Thyroid gland (tissue), 4 donors: ENCODE measurements at places on chromosomes 5 and 9.

DNA sequence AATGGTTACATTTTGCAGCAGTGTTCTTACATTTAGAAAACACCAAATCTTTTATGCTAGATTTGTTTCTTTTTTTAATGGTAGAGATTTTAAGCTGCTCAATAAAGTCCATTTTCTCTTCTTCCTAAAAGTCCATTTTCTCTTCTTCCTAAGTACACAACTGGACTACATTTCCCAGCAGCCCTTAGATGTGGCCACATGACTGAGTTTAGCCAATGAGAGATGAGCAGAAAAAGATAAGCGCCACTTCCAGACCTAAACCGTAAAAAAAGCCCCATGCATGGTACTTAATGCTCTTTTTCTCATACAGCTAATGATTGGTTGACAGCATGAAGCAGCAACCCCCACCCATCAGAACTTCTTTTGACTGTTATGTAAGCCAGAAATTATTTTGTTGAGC lies 206.7 kb downstream of the FAM114A2 start:
- no peak for DNase-seq

GRCh38 chr5:98773214-98773463 lies 324 bp upstream of the RGMB start:
- DNase-seq = no peak

DNA sequence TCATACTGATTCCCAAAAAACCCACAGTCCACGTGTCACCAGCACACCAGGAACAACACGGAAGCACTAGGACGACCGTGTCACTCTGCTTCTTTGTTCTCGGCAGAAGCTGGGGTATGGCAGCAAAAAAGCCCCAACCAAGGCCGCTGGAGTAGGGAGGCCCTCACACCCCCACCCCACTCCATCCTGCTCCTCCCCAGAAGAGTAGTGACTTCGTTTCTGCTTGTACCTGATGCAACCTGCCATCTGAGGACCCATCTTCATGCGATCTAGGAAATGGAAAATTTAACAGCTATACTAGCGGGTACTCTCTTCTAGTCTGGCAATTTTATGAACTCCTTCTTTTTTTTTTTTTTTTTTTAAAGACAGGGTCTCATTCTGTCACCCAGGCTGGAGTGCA lies 3.7 kb downstream of the UBAC1 start:
- no peak for DNase-seq

DNA sequence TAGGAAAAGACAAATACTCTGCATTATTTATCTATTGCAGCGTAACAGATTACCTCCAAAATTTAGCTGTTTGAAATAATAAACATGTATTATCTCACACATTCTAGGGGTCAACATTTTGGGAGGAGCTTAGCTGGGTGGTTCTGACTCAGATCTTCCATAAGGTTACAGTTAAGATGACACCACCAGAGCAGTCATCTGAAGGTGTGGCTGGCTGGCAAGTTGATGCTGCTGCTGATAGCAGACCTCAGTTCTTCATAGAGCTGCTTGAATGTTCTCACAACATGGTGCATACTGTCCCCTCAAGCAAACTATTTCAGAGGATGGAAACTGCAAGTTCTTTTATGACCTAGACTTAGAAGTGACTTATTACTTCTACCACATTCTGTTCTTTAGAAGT lies 146.3 kb upstream of the FSTL4 start:
- DNase-seq = no peak

GRCh38 chr9:115943431-115944165 lies 210.0 kb upstream of the PAPPA start:
- no peak for DNase-seq

DNA sequence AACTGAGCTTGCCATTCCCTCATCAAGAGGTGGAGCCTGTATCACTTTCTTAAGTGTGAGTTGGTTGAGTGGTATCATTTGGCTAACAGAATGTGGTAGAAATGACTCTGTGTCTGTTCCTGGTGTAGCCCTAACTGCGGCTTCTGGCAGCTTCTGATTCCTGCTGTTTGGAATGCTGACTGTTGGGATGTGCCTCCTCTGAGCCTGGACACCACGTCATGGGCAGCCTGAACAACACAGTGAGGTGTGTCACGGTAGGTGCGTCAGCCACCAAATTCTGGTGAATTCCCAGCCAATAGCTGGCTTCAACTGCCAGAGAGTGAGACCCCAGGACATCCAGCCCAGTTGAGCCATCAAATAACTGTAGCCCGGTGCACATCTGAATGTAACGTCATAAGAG lies 6.1 kb upstream of the C9orf152 start:
- no peak for DNase-seq

DNA sequence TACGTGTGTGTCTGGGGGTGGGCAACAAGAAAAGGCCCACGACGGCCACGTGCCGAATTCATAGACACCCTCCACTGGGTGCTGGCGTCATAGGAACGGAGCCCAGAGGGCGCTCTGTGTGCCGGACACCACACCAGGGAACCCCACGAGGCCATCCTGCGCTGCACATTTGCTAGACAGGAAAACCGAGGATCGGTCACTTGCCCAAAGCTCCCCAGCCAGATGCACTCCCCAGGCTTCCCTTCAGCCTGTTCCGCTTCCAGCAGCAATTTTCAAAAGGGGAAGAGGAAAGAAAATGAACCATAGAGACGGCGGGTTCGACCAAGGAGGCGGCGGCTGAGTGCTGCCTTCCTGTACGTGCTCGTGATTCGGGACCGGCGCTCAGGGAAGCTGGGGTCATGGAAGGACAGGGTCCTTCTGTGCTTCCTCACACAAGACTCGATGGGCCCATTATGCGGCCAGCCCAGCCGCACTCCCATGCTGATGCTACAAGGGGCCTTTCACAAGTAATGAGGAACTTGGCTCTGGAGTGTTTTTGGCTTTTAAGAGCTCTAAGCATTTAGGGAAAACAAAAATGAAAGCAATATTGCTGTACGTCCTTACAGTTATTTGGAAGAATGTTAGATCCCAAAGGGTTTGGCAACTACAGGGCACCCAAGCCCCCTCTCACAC lies 124.6 kb upstream of the SARDH start:
- DNase-seq = no peak

DNA sequence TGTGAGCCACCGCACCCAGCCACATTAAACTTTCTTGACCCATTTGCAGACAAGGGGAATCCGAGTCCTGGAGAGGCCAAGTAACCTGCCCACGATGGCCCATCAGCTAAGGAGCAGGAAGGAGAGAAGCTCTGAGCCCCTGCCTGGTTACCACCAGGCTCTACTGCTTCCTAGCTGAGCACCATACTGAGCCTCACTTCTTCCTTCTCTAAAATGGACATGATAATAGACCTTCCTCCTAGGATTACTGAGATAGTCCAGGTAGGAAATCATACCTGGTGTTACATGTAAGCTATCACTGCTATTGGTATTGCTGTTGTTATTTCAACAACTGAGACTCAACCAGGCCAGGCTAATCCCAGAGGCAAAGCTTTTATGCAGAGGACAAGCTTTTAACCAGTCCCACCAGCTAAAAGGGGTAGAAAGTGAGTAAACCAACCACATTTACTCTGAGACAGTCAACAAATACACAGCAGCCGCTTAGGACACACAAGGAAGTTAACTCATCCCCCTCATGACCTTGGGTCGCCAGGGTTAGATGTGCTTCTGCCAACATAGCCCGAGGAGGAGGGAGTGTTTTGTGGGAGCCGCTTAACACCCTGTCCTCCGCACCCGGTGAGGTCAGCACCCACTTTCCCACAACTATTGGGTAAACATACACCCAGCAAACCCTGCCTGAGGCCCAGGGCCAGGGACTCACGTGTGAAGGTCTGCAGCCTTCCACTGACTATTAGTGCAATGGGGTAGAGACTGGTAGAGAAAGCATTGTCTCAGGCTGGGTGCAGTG lies 20.6 kb upstream of the PTGES start:
- no peak for DNase-seq

- no peak for DNase-seq
Observed at GRCh38 chr9:33129886-33130881, 37.0 kb downstream of the B4GALT1 start.

DNA sequence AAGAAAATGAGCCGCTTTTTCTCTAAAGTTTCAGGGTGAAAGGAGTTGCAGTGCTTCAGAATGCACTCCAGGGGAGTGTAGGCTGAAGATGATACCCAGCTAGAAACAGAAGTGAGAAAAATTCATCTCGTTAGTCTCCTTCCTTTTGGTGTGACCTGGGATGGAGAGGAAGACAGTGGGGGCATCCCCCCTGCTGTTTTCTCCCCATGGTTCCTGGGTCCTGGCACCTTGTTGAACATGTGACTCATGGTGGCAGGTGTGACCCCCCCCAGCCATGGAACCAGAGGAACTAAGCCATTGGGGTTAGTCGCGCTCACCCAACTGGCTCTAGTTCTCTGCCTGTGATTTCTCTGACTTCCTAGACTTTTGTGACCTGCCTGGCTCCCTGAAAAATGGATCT lies 424.6 kb downstream of the CSNK1G3 start:
- no peak for DNase-seq

DNA sequence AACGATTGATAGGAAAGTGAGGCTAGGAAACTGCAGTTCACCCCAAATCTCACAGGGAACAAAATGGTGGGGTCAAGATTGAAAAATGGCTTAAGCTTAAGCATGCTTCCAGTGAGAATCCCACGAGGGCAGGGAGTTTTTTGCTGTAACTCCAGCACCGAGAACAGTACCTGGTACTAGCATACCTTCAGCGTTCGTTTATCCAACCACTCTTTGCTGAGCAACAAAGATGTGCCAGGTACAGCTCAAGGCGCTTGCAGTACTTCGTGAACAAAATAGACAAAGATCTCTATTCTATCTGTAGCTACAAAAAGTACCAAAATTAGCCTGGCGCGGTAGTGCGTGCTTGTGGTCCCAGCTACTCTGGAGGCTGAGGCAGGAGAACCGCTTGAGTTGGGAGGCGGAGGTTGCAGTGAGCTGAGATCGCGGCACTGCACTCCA lies 778 bp upstream of the PPP6C start:
- no peak for DNase-seq

GRCh38 chr5:96780626-96781025 lies 27.1 kb downstream of the ERAP1 start:
- no peak for DNase-seq
